ENCODE measurements at places on chromosomes 6 and 20.
A peak's percentile ranks its signal among the peaks of the same experiment; 100 is the strongest.

DNA sequence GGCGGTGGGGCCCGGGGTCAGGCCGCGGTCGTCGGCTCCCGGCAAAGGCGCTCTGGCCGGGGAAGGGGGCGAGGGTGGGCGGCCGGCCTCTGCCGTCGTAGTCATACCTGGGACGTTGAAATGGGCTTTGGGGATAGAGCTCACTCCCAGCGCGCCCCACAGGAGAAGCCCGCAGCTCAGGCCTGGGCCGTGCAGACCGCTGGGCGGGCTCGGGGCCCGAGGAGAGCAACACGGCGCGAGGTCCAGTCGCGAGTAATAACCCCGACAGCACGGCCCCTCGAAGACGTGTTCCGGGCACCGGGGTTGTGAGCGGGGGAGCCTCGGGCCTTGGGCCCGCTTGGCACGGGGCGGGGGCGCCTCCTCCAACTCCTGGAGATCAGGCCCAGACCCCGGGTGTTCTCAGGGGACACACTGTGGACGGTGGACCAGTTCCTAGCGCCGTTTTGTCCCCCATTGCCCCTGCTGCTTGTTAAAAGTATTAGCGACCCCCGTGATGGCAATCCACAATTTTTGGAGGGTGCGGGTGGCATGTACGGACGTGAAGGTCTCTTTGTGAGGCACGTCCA is 10.9 kb downstream of the FOXC1 start:
- DNase-seq: no peak

- DNase-seq: peak; percentile 22
Measured at GRCh38 chr6:43052842-43053544, 658 bp downstream of the CUL7 start.

GRCh38 chr20:312067-312466 is 13.3 kb upstream of the SOX12 start:
- no peak for DNase-seq

GRCh38 chr6:7975764-7976146 is 65.2 kb upstream of the TXNDC5 start:
- no peak for DNase-seq

- DNase-seq: no peak
Measured at GRCh38 chr6:2187826-2188225, 57.6 kb downstream of the GMDS start.

- no peak for DNase-seq
Measured at GRCh38 chr6:96450082-96450769, 71.4 kb upstream of the UFL1 start.

- no peak for DNase-seq
Measured at GRCh38 chr6:132734694-132735236, 20.9 kb upstream of the VNN1 start.

DNA sequence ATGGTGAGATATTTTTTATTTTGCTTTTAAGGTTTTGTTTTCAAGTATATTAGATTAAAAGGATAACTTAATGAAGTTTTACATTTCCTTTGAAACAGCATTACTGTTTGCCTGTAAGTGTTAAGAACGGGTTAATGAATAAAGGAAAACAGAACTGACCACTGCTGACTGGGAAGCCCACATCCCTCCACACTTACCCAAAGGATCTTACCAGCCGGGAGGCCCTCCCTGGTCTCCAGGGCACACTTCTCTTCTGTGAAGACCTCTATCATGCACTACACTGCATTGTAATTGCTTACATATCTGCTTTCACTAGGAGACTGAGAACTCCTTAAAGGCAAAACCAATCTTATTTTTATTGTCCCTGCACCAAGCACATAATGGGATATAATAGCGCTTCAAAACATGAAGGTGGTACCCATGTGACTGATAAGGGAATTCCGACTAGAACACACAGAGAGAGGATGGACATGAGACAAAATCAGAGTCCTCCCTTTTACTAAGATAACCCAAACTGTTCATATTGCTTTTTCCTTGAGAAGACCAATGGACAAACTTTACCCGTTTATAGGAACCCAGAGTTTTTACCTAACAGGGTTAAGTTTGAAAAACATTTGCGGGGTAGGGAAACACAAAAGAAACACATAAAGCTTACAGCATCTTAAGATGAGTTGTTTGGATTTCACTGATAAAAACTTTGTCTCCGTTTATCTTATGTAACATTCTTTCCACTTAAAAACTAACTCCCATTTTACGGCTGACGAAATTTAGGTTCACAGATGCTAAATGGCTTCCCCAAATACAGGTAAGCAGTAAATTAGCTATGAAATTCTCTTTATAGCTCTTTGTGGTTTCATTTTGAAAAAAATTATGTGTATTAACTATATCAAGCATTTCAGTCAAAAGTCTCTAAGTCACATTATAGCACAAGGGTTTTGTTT is 8.7 kb downstream of the EZR start:
- DNase-seq: no peak

DNA sequence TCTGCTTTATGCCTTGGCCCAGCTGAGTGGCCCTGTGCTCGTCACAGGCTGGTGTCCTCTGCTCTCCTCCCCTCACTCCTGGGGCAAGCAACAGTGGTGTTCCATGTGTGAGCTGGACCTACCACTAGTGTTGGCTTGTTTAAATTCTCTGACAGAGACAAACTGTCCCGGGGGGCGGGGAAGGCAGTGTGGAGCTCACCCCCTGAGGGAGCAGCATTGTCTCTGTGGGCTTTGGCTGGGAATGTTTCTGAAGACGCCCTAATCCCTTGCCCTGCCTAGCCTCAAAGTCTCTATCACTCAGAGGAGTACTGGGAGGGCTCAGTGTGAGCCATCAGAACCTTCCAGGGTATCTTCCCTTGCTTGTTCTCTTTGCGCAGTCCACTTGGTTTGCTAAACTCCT is 5.2 kb upstream of the VEGFA start:
- DNase-seq: no peak

DNA sequence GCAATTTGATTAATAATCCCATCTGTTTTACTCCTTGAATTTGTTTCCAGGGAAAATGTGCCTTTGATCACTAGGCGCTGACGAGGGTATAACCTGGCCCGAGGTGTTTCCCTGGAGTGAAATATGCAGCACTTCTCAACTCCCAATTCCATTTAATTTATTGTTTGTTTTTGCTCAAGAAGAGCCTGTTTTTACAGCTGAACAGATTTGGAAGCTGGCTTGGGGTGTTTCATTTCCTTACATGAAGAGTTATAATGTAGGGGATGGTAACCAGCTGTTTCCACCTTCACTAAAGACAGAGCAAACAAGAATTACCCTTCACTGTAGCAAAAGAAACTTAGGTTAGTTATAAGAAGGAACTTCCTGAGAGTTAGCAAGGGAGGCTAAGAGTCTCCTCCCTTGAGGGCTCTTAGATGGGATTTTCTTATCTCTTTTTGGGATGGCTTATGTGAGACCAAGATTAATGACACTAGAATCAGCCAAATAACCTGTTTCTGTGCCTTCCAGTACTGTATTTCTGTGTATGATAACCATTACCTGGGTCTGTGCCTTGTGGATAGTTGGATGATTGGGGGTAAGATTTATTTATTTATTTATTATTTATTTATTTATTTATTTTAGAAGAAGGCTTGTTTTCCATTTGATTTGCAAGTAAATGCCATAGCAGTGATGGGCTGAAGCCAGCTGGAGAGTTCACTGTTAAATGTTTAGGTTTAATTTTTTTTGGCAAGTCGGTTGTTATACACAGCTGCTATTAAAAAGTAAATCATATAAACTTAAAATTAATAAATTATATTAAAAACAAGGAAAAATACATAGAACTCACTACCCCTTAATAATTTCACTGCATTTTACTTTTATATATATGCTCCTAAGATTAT is 162.2 kb upstream of the BMP2 start:
- DNase-seq: no peak

DNA sequence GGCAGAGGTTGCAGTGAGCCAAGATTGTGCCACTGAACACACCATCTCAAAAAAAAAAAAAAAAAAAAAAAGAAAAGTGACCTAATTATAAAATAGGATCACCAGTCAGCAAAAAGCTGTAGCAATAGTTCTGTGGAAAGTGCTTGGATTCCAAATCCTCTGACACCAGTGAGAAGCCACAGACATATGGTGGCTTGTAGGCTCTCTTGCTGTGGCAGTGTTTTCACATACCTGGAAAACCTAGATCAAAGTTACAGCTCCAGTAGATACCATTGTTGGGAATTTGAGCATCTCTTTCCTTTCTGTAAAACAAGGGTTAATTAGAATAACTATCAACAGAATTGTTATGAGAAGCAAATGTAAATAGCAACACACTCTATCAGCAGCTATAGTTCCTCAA is 4.1 kb downstream of the CCDC170 start:
- no peak for DNase-seq

DNA sequence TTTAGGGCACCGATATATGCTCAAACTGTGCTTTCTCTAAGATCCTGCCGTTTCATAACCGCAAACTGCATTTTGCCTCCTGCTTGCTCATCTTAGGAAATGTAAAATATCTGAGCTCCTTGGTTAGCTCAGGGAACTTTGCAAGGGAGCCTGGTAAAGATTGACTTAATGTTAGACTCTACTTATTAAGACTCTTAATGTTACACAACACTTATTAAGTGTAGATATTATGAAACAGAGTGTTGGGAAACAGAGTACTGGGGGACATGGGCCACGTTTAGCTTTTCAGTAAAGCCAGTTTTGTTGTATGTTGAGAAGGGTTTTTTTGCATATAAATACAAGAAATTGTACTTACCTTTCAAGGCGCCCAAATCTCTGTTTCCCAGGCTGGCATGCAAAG is 1.9 kb downstream of the LTV1 start:
- no peak for DNase-seq

DNA sequence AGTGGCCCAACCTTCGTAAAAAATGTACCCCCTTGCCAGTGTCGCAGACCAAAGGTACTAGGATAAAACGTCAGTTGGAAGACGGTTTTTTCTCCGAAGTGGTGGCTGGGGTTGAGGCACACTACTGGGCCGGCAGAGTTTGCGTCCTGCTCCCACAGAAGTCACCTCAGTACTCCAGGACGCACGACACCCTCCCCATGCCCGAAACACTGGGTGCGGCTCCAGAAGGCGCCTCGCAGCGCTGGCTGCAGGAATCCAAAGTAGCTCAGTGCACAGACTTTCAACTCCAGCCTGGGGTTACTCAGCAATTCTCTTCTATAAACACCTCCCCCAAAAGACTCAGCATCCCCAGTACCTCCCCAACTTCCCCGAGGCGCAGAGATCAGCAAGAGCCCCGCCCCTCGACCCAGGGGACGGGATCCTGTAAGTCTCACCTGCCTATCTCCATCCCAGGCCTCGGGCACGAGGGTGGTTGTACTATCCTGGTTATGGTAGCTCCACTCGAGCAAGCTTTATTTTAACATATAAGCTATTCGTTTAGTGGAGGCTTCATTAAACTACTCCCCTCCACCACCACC is 88.2 kb downstream of the ZFP64 start:
- peak; percentile 22 for DNase-seq

DNA sequence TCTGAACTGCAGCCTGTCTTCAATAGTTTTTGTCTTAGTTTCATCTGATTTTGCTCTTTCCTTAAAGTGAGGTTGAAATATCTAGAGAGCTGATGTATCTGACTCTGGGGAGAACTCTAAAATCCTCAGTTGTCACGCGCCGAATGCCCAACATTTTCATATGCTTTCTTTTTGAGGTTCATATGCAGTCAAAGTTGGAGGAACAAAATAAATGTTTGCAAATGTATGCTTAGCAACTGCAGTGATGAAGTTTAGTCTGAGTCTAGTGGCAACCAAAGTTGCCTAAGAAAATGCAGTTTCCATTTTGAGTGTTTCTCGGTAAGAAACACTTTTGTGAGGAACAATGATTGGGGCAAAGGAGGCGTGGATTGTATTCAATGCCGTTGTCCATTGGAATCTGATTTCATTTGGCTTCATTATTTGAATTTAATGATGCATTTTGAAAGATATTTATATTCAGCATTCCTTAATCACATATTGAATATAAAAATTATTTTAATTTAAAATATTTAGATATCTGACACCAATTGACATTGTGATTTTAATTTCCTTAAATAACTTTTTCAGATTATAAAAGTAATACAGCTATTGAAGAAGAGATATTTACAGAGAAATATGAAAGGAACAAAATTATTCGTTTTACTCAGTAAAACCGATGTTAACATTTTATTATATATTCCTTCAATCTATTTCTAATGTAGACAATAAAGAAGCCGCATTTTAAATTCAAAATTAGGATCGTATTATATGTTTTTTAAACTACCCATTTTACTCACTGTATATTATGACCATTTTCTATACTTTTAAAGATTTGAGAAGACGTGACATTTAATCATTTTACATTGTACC is 122.0 kb downstream of the PLEKHG1 start:
- DNase-seq: no peak

DNA sequence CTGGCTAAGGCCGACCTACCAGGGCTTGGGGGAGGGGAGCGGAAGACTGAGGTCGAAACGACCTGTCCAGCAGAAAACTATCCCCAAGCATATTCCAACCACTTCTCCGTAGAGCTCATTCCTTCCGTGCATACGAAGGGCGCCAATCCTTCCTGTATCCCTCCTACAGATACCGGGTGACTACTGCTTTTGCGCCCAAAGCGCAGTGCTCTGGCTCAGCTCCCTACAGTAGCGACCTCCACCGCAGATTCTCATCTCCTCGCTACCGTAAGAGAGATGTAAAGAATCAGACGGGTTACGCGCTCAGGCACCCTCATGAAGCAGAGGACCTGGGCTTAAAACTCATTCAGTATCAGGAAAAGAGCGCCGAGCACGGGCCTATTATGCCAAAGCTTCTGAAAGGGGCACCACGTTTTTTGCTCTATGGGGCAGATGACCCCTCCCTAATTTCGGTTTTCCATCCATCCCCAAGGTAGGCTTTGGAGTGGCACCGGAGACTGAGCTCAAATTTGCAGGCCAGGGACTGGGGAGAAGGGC is 563 bp upstream of the NNAT start:
- DNase-seq: no peak

DNA sequence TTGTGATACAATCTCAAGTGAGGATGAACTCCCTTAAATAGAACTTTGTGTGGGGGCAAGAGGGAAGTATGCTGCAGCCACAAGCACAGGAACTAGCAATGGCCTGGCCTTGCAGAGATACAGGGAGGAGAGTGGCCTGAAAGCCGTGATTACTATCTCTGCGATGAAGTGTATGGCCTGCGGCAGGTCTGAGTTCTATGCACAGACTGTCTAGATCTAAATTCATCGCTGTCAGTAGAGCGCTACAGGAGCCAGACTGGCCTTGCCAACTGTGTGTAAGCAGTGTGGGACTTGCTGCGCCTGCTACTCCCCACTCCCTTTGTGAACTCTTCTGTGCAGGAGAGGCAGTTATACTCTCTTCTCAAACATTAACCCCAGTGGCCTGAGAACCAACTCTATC is 997.0 kb downstream of the GRIK2 start:
- no peak for DNase-seq

Data from nephron progenitor cell (in vitro differentiated cells).